ENCODE measurements at places on chromosomes 5 and 9.

DNA sequence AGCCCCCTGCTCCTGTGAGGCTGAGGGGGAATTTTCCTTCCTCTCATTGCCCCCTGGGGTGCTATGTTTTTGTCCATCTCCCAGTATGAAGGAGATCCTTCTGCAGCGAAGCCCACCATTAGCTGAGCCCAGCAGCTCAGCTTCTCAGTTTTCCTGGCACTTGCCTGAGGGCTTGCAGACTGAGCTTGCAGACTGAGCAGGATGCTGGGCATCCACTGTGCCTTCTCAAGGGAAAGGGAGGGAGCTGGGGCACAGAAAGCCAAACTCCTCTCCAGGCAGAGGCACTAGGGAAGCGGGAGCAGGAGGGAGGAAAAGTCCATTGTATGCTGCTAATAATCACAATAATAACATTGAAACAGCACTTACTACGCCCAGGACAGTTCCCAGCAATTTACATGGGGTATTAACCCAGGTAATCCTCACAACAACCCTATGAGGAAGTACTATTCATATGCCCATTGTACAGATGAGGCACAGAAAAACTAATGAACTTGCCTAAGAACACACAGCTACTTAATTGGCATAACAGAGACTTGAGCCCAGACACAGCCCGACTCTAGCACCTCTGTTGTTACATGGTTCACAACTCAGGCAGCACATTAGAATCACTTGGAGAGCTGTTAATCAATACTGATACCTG is 86.9 kb upstream of the SSBP2 start:
- no peak for DNase-seq

DNA sequence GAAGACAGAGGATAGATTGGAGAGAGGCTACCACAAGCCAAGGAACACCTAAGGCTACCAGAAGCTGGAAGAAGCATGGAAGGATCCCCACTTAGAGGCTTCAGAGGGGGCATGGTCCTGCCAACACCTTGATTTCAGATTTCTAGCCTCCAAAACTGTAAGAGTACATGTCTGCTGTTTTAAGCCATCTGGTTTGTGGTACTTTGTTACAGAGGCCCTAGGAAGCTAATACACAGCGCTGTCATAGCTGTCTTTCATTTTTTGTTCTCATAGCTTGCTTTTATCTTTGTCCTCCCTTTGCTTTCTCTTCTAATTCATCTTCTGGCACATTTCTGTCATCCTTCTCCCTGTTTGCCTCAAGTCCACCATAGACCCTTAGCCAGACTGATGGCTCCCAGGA is 104.5 kb downstream of the ATP10B start:
- DNase-seq, result no peak

- DNase-seq, result no peak
These were observed 39.5 kb downstream of the LARP1 start for GRCh38 chr5:154794525-154795234.

DNA sequence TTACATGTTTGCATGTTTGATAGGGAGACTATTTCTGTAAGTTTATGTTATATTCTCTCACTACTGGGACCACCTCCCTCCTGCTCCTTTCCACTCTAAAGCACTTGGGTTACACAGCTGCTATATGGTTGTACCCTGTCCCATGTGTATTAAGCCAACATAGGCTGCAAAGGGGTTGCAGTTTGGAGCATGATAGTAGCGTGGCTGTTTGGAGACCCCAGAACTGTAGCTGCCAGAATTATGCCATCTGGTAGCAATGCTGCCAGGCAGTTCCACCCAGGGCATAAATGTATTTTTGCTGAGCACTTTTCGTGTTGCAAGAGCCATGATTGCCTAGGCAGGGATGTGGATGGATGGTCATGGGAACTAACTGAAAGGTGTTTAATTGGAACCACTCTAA is 81.8 kb downstream of the CNTLN start:
- no peak for DNase-seq

DNA sequence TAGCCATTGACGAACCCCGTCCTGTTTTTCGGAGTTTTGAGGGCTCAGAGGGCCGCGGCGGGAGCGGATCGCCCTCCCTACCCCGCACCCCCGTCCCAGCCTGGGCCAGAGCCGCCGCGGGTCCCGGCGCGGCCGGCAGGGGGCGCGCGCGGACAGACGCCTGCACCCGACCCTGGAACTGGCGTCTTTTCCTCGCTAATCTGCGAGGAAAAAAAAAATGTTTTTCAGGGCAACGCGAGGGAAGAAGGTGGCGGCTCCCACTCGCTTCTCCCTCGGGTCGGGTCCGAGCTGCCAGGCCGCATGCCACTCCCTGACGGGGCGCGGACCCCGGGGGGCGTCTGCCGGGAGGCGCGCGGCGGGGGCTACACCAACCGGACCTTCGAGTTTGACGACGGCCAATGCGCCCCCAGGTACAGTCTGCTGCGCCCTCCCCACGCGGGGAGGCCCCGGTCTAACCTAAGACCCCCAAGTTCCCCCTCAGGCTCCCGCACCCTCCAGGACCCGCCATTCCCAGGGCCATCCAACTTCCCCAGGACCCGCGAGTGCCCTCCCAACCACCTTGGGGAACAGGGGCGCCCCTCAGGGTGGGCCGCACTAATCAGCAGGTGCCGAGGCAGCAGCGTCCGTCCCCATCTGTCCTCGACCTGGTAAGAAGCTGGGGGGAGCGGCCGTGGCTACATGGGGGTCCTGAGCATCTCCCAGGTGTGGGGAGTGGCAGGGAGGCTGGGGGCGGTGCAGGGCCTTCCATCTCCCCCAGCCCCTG is at the start of gene KCNT1:
KCNT1 (plus strand) TSS at position 227 of the 763 bp plus-strand sequence; CDS start at position 301, 74 bp downstream.
- no peak for DNase-seq
